ENCODE measurements at places on chromosomes 5 and 9.

DNA sequence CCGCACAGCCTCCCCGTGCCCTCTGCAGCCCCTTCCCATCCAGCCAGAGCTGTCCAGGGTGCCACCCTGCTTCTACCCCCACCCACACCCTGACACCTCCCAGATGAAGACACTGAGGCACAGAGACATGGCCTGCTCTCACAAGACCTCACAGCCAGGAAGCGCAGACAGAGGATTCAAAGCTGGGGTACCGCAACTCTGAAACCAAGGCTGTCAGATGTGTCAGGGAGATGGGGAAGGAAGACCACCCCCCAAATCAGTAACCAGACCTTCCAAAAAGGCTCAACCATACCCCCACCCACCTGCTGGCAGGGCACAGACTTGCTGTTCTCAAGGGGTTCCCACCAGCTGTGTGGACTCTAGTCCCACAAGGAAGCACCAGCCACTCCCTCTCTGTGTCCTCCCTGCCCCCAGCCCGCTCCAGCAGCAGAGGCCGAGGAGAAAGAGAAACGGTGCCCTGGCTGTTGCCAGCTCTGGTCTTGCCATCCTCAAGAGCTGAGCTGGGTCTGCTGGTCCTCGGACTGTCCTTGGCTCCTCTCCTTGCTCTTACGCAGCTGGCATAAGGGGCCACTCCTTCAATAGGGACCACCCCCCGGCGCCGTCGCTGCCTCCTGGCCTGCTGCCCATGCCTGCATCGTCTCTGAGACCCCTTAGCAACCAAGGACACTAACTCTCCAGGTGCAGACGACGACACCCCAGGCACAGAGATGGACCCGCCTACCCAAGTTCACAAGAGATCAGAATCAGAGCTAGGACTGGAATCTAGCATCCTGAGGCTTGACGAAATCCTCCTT is 699 bp downstream of the AKNA start:
- DNase-seq: peak; percentile 8

- no peak for DNase-seq
Observed at GRCh38 chr9:93622691-93623090, 46.3 kb downstream of the PHF2 start.

GRCh38 chr5:1659100-1659981 is 135.6 kb upstream of the LPCAT1 start:
- DNase-seq: no peak

DNA sequence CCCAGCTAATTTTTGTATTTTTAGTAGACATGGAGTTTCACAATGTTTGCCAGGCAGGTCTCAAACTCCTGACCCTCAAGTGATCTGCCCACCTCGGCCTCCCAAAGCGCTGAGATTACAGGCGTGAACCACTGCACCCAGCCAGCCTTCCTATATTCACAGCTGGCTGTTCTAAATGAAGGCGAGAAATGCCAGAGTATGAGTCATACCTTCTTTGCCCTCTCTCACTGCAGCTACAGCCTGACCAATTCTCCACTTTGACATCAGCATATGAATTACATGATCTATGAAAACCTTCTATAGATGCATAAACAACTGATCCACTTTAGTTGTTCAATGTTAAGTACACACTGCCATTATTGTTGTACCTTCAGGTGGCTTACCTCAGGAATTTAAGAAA is 14.5 kb downstream of the APTX start:
- no peak for DNase-seq

GRCh38 chr9:113966394-113966793 is 90.3 kb downstream of the ZNF618 start:
- DNase-seq: no peak
